ENCODE measurements at places on chromosomes 5 and 9. TPM values are rescaled to one million over a fixed set of nuclear protein-coding genes. Genes with fewer than 3 reads are reported as not detected.

Gene ORM2
- total RNA-seq: not detected

Gene CDC25C
- 0.16 TPM for total RNA-seq

Gene HMCN2
- total RNA-seq: 5.2 TPM

Gene CDC20B
- not detected for total RNA-seq

Gene PCDHGB7
- 9.8 TPM for total RNA-seq

Gene SPATA9
- not detected for total RNA-seq

Gene TGFBI
- total RNA-seq: 49.9 TPM

Gene BTNL8
- total RNA-seq: not detected

Gene RANBP6
- 20.5 TPM for total RNA-seq

Gene TYRP1
- total RNA-seq: 50.2 TPM

Gene CCNJL
- total RNA-seq: 6.8 TPM

Gene MLANA
- not detected for total RNA-seq

Gene CANX
- total RNA-seq: 471 TPM

Gene AJM1
- 7.3 TPM for total RNA-seq

Gene IRX2
- total RNA-seq: 5.6 TPM

Gene GRXCR2
- total RNA-seq: 9.6 TPM

Gene FOXD4L3
- not detected for total RNA-seq

Gene SPDL1
- 3.4 TPM for total RNA-seq

Gene TMEM252
- total RNA-seq: not detected

Gene TXNDC8
- not detected for total RNA-seq

Gene PALM2AKAP2
- 87.5 TPM for total RNA-seq

Gene ANKDD1B
- not detected for total RNA-seq

Gene TRAF2
- 9.1 TPM for total RNA-seq

Gene RASGEF1C
- 0.59 TPM for total RNA-seq

Gene GFI1B
- not detected for total RNA-seq

Gene TMEM174
- total RNA-seq: not detected

Gene SLCO6A1
- not detected for total RNA-seq

Gene MARCOL
- total RNA-seq: not detected

Gene CAMK4
- total RNA-seq: 0.16 TPM

Gene B4GALT7
- total RNA-seq: 12.9 TPM

Gene KIF27
- 3.8 TPM for total RNA-seq

Gene NR6A1
- total RNA-seq: 1.4 TPM

Gene MEF2C
- 52.3 TPM for total RNA-seq

Gene LRRC26
- not detected for total RNA-seq

Gene LCN1
- total RNA-seq: not detected

Gene CXCL14
- 1.3 TPM for total RNA-seq

Gene FOXB2
- total RNA-seq: not detected

Gene FCN2
- total RNA-seq: 0.30 TPM

Gene PARP8
- 5.2 TPM for total RNA-seq

Gene NOP16
- 18.7 TPM for total RNA-seq

Gene NR4A3
- total RNA-seq: 3.7 TPM

Gene SHISAL2B
- total RNA-seq: not detected
